Fibroblast of lung (primary cell): ENCODE measurements at places on chromosomes 5 and 9. TPM values are rescaled to one million over a fixed set of nuclear protein-coding genes. Genes with fewer than 3 reads are reported as not detected.

The ESM1 gene
- total RNA-seq, result 1.5 and 1.8 TPM in 2 replicates

The LCN15 gene
- not detected in 2 replicates for total RNA-seq

The ADAMTS12 gene
- total RNA-seq, result 6.4 and 10.7 TPM in 2 replicates

The GGTA1 gene
- total RNA-seq, result under 0.01 TPM in 1 of 2 replicates, not detected in the other

The FIBCD1 gene
- total RNA-seq, result 7.3 and 9.8 TPM in 2 replicates

The MYO10 gene
- total RNA-seq, result 82.2 and 95.5 TPM in 2 replicates

The GDF9 gene
- total RNA-seq, result under 0.01 and 0.17 TPM in 2 replicates

The LHX6 gene
- total RNA-seq, result not detected in 2 replicates

The CKMT2 gene
- total RNA-seq, result 8.0 and 19.3 TPM in 2 replicates

The EMB gene
- total RNA-seq, result 2.6 and 11.6 TPM in 2 replicates

The ANKRD34B gene
- total RNA-seq, result not detected in 2 replicates

The RNF38 gene
- 7.7 and 8.9 TPM in 2 replicates for total RNA-seq
